ENCODE measurements at places on chromosomes 12 and 14.

DNA sequence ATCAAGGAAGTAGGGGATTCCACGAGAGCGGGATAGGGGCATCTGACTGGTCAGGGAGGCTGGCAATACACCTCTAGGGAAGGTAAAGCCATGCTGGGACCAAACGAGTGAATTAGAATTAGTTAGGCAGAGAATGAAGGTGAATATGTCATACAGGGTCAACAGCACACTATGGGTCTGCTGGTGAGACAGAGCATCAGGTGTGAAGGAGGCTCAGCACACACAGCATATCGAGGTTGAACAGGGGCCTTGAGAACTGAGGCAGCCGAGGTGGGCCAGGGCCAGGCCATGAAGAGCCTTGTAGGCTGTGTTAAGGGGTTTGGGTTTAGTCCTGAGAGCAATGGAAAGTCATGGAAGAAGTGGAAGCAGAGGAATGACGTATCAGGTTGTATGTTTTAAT is 137.8 kb downstream of the PRKCH start:
- no peak for DNase-seq

- no peak for DNase-seq
Measured at GRCh38 chr14:73752297-73752992, 38.3 kb upstream of the PNMA1 start.

DNA sequence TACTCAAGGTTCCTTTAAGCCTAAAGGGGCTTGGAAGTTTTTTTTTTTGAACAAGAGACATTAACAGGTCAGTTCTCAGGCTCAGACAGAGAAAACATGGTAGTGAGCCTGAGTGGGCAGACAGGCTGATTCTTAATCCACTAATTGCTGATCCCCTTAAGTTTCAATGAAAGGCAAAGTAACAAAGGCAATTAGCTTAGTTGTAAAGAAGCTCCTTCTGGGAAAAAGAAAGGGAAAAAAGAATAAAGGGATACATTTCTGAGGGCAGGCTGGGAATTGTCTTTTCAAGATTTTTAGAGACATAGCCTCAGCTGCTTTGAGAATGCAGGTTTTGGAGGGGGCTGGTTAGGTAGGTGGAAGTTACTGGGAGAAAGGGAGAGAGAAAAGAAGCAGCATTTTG is 133.8 kb downstream of the CFAP54 start:
- DNase-seq = no peak

GRCh38 chr12:19198272-19198671 is 68.7 kb downstream of the PLEKHA5 start:
- DNase-seq = no peak

GRCh38 chr12:115383668-115384067 is 699.7 kb upstream of the TBX3 start:
- DNase-seq = no peak

DNA sequence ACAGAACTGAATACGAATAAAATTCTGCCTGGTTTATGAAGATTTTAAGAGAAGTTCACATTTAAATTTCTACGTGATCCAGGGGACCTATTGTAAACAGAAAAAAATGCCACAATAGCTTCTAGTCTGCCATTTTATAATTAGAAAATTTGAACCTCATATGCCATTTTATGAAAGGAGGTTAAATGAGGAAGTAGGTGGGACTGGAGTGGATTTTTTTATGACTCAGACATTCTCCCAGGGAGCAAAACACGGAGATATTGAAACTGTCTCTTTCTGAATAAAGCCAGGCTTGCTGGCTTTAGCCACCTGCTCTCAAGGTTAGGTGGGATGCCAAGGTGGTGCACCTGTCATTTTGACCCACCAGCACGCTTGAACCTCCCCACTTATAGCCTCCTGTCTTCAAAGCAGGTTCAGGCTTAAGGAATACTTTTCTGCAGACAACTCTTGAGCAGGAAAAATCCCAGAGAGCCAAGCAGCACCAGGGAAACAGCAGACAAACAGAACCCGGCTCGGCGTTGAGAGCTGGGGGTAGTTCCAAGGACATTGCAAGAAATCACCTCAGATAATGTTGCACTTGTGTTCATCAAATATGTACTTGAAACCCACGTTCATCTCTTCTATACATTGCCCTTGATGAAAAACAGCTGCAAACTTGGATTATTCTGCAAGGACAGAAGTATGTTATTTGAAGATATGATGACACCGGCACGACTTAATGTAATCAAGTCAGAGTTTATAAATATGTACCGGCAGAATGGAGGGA is 203.7 kb downstream of the PPM1H start:
- DNase-seq = no peak
